ENCODE measurements at places on chromosomes 5 and 9.

DNA sequence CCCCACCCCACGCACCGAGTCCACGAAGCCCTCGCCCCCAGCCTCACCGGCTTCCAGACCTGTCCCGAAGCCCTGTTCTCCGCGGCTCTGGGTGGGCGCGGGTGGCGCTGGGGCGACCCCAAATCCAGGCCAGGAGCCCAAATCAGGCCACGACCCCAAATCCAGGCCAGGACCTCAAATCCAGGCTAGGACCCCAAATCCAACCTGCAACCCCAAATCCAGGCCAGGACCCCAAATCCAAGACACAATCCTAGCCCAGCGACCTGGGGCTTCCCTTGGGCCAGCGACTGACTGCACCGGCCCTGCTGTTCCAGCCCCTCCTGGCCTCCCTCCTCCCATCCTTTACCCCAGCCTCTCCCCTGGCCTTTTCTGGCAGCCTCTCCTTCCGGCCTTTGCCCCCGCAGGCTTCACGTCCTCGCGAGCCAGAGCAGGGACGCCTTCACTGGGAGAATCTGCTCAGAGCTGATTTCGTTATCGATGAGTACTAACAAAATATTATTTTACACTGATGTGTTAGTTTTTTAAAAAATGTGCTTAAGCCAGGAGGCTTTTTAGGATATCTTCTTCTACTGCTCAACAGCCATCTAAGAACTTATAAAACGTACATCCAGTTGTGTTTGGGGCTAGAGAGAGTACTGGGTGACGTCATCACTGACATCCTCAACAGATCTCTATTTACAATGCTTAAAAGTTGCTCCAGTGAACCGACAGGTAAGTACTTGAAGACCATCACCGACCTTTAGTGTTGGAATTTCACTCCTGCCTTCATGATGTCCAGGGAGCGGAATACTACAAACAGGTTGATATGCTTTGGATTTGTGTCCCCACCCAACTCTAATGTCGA is 34.7 kb downstream of the TRIP13 start:
- no peak for DNase-seq

GRCh38 chr9:93613791-93614190 is 37.4 kb downstream of the PHF2 start:
- DNase-seq, result no peak

DNA sequence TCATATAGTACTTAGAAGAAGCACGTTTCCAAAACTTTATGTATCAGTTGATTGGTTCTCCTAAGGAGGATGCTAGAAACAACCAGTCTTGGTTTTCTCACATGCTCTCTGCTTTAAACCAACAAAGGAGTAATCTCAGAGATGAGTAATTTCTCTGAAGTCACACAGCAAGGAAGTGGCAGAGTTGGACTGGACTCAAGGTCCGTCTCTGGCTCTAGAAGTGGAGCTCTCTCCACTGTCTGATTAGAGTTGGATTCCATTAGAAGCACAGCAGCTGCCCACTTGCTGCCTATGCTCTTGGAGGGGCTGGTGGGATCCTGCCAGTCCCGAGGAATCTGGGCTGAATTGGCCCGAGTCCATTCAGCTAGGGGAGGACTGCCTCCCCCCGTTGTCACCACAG is 21.0 kb downstream of the RALGPS1 start:
- no peak for DNase-seq

- no peak for DNase-seq
Observed at GRCh38 chr5:18811661-18812060, 1176.3 kb downstream of the CDH18 start.

GRCh38 chr9:109629615-109630014 is 131.5 kb upstream of the PTPN3 start:
- no peak for DNase-seq

GRCh38 chr5:160269017-160269416 is 39.7 kb downstream of the FABP6 start:
- DNase-seq, result no peak
